ENCODE measurements at places on chromosomes 2 and 18.

DNA sequence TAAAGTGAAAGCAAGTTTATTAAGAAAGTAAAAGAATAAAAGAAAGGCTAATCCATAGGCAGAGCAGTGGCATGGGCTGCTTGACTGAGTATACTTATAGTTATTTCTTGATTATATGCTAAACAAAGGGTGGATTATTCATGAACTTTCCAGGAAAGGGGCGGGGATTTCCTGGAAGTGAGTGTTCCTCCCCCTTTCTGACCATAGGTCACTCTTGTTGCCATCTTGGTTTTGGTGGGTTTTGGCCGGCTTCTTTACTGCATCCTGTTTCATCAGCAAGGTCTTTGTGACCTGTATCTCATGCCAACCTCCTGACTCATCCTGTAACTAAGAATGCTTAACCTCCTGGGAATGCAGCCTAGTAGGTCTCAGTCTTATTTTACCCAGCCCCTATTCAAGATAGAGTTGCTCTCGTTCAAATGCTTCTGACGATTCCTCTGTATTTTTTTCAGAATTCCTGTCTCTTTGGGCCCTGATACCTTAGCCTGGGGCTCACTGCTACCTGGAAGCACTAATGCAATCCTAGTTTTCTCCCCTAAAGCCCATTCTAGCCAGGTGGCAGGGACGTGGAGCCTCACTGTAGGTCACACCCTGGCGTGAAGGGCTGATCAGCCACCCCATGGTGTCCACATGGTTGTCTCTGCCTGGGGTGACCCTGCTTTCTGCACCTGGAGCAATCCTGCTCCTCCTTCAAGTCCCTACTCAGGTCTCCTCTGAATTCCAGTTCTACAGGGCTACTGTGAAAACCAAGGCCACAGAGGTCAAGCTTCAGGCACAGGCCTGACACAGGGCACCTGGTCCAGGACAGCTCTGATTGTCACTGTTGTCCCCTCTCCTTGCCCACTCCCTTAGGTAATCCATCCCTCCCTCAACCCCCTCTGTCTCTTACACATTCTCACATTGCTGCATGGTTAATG lies 6.0 kb upstream of the SLC35F6 start:
- peak; percentile 79 for DNase-seq

GRCh38 chr18:79926715-79927606 lies 24.5 kb downstream of the SLC66A2 start:
- DNase-seq = peak; percentile 41

- DNase-seq = no peak
These were observed 41.1 kb downstream of the GRHL1 start for GRCh38 chr2:9992427-9993187.

GRCh38 chr2:19720306-19720705 lies 181.5 kb downstream of the TTC32 start:
- DNase-seq = no peak

DNA sequence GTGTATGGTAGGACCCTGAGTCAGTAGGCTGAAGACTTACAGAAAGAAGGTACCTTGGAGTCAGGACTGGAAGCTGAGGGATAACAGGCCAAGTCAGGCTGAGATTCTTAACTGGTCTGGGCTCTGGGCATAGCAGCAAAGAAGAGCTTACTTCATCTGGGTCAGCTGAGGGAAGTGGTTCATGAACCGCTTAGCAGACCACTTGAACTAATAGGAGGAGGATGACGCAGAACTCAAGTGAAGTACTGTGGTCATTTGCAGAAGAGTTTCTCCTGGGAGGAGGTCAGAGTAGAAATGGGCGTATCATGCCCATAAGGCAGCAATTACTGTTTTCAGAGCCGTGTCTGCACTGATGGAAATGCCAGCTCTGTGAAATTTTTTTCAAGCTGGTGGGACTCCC lies 164.5 kb downstream of the LCLAT1 start:
- no peak for DNase-seq

GRCh38 chr2:170073288-170073687 lies 104.7 kb upstream of the MYO3B start:
- peak; percentile 82 for DNase-seq

- DNase-seq = no peak
These were observed 38.6 kb downstream of the RAMP1 start for GRCh38 chr2:237898057-237898414.

- DNase-seq = no peak
These were observed 11.6 kb downstream of the ZEB2 start for GRCh38 chr2:144508172-144508851.

GRCh38 chr2:18413676-18414396 lies 146.6 kb downstream of the RDH14 start:
- DNase-seq = no peak

DNA sequence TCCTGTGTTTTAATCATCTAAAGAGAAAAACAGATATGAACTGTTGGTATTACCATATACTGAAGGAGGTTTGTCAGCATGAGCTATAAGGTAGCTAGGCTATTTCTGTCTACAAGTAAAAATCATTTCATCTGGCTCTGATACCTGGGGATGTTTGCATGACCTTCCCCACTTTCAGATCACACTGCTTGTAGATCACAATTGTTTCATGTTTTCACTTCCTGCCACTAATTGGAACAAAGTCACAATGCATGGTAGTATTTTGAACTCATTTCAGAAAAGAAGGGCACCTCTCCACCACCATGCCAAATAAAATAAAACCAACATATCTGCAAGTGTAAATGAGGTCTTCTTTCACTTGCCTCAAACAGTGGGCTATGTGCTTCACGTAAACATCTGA lies 37.8 kb downstream of the NYAP2 start:
- no peak for DNase-seq

DNA sequence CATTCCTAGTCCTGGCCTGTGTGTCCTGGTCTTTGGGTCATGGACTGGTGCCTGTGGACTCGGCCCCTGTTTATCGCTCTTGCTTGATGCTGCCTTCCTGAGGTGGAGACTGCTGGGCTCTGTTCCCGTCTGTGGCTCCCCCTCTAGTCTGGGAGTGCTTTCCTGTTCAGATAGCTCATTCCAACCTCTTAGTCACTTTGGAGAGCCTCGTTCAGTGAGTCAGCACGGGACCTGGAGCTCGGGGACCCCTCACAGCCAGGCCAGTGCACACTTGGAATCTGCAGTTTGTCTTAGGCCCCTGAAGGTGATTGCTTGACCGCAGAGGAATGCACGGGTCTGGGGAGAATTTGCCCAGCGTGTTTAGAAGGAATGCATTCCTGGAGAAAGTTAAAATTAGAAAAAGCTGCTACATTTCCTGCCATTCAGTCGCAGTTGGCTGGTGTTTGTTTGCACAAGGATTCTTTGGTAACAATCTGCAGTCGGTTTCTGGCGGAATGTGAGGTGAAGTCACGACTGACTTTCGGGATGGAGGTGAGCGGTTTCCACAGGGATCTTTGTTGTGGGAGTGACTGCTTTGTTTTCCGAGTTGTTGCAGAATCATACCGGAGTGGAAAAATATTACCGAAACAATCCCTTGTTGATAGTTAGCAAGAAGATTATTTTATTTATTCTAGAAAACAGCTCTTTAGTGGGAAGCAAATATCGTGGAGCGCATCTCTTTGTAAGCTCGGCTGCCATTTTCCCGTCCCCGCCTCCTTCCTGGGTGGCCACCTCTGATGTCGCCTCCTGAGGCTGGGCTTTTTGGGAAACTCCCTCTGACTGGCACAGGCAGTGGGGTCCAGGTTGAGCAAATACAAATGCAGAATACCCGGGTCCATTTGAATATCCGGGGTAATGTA lies 29.6 kb downstream of the SH3BP4 start:
- DNase-seq = peak; percentile 66

GRCh38 chr2:215771241-215771640 lies 242.1 kb downstream of the MREG start:
- no peak for DNase-seq

- DNase-seq = peak; percentile 64
These were observed 215.5 kb upstream of the CWC22 start for GRCh38 chr2:180222644-180223043.

GRCh38 chr2:12293874-12294273 lies 422.9 kb upstream of the TRIB2 start:
- no peak for DNase-seq

- no peak for DNase-seq
These were observed 132.7 kb upstream of the XPO1 start for GRCh38 chr2:61670591-61671501.

DNA sequence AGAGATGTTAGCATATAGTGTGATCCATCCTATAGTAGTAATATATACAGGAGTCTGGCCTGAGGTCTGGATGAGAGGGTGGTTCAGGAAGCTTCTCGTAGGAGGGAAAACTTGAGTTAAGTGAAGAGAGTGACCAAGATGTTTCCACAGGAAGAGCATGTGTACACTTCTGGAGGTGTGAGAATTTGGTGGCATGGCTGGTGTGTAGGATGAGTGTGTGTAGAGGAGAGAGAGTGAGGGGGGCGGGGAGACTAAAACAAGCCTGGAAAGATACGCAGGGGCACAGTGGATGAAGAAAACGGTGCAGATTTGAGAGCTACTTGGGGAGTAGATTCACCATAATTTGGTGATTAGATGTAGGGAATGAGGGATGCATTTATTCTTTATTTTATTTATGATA lies 43.5 kb upstream of the CTLA4 start:
- no peak for DNase-seq

GRCh38 chr2:180370511-180371205 lies 363.6 kb upstream of the CWC22 start:
- no peak for DNase-seq

GRCh38 chr2:48258481-48259149 lies 271.3 kb upstream of the STON1 start:
- DNase-seq = no peak

DNA sequence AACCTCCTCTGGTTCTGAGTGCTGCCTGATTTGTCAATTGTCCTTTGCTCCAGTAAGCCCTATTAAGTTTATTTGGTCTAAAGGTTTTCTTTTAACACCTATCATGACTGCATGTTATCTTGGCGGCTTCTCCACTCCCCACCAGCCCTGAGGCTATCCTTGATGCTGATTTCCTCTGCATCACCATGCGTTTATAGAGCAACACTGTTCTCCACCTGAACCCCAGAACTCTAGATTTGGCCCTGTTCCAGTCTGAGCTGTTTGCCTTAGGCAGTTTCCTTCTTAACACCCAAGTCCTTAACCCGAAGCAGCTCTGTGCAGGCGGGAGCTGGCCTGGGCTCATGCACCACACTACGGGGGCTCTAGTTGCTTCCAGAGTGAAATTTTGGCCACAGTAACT lies 98.2 kb upstream of the NPAS2 start:
- DNase-seq = no peak

GRCh38 chr2:100831831-100832230 lies 11.9 kb downstream of the NPAS2 start:
- no peak for DNase-seq

- DNase-seq = no peak
These were observed 40.6 kb downstream of the ZNF516 start for GRCh38 chr18:76454418-76454817.

GRCh38 chr2:19722531-19722971 lies 179.2 kb downstream of the TTC32 start:
- DNase-seq = no peak

- no peak for DNase-seq
These were observed 74.0 kb downstream of the AGPS start for GRCh38 chr2:177466337-177467195.

DNA sequence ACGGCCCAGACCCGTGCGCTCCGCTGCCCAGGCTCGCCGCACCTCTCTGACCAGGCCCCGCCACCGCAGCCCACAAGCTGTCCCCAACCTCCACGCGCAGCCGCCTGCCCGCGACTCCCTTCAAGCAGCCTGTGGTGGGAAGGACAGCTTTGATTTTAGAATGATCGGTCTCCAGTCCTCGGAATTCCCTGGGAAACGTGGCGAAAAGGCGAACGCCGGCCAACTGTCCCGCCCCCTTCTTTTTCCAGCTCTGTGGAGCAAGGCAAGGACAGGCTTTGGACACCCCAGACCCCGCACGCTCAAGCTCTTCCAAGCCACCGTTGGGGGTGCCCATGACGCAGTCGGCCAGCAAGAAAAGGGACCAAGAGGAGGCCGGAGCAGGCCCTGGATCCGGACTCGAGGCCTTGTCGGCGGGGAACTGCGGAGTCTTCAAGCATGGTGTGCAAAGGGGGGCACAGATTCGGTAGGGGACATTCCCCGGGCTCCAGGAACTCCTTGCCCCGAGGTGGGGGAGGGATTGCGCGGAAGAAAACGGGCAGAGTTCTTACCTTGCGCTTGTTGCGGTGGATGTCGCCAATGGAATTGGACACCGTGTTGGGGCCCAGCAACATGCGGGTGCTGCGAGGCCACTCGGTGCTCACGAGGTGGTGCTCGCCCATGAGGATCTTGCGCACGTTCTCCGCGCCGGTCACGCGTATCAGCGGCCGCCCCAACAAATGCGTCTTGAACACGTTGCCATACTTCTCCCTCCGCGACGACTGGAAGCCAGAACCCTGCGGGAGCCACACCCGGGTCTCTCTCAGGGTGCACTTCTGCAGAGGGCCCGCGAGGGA lies 4.0 kb downstream of the CYP26B1 start:
- DNase-seq = no peak

DNA sequence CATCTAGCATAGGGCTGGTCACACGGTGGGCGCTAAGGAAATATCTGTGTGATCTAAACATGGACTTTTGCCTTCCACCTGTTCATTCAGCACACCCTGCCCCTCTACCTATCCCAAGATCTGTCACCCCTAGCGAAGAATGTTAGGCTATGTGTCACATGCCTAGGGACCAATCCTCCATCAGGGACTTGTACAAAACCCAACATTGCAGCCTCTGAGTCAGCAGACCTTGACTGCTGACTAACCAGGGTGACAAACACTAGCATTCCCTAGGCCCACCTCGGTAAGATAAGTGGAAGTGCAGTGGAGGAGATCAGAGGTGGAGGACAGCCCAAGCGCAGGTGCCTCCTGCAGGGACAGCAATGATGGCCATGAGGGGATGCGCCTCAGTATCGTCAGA lies 99.2 kb downstream of the SOX11 start:
- DNase-seq = no peak

GRCh38 chr2:33291278-33292013 lies 185.0 kb upstream of the RASGRP3 start:
- DNase-seq = no peak

GRCh38 chr18:361941-362310 lies 94.1 kb upstream of the THOC1 start:
- DNase-seq = no peak

GRCh38 chr18:50401888-50402287 lies 27.0 kb downstream of the SKA1 start:
- no peak for DNase-seq

DNA sequence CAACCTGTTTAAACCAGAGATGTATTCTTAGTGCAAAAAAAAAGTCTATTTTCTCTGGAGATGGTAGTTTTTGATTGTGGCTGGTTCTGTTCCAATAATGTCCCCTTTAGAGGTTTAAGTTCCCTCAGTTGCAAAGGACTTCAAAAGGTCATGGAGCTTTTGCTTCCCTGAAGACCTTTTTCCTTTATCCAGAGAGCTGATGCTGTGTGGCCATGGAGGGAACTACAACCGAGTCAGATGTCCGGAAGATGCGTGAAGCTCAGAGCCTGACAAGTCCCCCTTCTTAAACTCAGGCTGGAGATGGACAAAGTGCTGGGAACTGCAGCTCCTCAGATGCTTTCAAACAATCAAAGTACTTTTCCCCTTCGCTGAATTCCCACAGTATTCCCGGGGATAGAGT lies 176.1 kb downstream of the TMEM18 start:
- no peak for DNase-seq

DNA sequence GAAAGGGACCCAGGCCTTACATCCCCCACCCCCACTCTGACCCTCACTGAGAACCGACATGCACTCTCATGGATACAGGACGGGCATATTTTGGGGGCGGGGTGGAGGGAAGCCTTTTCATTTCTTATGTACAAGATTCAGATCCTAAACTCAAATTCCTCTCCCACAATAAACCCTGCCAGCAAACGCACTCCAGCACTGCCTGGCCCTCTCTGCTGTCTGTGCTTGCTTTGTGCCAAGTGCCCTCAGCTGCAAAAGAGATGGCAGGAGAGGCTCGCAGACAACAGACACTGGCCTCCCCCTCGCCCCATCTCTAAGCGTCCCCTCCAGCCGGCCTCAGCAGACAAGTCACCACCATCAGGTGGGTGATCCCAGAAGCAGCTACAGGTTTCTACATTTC lies 42.4 kb downstream of the FAM168B start:
- DNase-seq = no peak

Data from ureter (tissue), 1 donor.